Astrocyte of the hippocampus (primary cell): ENCODE measurements at places on chromosomes 11 and 22.

DNA sequence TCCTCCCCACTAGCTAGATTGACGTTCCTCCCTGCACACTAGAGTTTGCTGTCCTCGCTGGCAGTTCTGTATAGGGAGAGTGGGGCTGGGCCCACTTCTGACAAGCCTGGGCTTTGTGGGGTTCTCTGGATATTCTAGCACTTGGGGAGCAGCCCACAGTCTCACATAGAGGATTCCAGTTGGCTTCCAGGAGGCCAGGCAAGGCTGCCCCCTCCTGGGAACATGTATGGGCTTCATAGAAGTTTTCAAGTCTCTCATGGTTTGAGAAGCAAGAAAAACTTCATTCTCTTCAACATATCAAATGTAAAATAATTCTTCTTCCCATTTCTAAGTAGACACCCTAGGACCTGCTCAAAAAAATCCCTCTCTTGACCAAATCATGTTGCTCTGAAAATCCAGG is 87.5 kb downstream of the NAV2 start:
- DNase-seq = no peak

- no peak for DNase-seq
These were observed 56.9 kb upstream of the ARFGAP3 start for GRCh38 chr22:42913874-42914510.

DNA sequence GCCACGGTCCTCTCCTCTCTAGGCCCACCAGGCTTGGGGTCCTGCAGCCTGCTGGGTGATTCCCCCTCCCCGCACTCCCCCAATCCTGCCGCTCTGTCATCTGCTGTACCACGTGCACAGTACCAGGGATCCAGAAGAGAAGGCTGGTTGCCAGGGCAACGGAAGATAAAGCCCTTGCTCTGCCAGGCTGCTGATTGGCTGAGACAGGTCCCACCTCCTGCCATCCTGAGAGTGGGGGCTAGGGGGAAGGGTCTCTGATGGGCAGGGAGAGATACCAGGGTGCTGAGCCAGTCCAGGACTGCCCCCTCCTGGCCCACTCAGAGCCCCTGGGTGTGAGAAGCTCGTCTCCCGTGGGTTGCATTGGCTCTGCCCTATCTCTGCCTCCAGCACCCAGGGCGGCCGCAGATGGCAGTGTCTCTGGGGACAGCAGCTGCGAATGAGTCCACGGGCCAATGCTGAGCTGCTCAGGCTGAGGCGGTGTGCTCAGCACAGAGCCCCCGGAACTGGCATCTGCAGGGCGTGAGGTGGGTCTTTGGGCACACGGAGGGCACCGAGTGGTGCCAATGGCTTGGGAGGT is at the start of gene SMIM45:
Gene SMIM45 (plus strand): TSS at position 253 of the 577 bp plus-strand sequence.
- peak; percentile 44 for DNase-seq

DNA sequence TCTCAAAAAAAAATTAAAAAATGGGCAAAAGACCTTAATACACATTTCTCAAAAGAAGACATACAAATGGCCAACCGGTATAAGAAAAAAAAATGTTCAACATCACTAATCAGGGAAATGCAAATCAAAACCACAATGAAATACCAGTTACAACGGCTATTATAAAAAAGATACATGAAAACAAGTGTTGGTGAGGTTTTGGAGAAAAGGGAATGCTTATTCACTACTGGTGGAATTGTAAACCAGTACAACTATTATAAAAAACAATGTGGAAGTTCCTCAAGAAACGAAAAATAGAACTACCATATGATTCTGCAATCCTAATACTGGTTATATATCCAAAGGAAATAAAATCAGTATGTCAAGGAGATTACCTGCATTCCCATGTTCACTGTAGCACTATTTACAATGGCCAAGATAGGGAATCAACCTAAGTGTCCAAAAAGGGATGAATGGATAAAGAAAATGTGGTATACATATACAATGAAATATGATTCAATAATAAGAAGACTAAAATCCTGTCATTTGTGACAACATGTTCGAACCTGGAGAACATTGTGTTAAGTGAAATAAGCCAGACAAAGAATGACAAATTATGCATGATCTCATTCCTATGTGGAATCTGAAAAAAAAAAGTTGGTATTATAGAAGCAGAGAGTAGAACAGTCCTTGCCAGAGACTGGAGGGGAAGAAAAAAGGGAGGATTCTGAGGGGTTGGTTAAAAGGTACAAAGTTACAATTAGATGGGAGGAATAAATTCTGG is 256.9 kb upstream of the PITPNB start:
- DNase-seq = no peak

DNA sequence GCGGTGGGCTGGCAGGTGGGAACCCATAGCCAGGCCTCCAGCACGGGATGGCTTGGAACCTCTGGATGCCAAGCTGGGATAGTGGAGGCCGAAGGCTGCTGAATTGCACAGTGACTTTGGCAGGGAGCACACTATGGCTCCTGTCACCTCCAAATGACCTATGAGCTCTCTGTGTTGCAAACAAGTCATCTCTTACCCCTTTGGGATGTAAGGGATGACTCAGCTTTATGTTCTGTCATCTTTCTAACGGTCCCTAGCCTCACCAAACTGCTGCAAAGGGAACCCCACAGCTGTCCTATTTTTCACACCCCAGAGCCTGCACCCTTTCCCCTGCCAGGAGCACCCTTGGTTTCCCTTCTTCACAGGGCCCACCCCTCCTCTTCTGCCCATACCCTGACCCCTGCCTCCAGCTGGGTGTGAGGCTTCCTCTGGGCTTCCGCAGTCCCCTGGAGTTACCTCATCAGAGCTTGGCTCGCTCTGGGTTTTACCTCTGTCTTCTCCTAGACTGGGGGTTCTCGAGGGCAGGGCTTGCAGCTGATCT is 2.7 kb upstream of the SCUBE1 start:
- DNase-seq = no peak

GRCh38 chr11:86449993-86450629 is 75.4 kb downstream of the CCDC81 start:
- DNase-seq = no peak

- DNase-seq = no peak
These were observed 31.8 kb upstream of the RFPL3 start for GRCh38 chr22:32325811-32326237.

- no peak for DNase-seq
These were observed 30.4 kb downstream of the USH1C start for GRCh38 chr11:17513853-17514252.

GRCh38 chr11:61814958-61815789 is 1.6 kb downstream of the FADS1 start:
- DNase-seq = peak; percentile 97

- no peak for DNase-seq
These were observed 3.3 kb downstream of the NPAT start for GRCh38 chr11:108218912-108219783.

DNA sequence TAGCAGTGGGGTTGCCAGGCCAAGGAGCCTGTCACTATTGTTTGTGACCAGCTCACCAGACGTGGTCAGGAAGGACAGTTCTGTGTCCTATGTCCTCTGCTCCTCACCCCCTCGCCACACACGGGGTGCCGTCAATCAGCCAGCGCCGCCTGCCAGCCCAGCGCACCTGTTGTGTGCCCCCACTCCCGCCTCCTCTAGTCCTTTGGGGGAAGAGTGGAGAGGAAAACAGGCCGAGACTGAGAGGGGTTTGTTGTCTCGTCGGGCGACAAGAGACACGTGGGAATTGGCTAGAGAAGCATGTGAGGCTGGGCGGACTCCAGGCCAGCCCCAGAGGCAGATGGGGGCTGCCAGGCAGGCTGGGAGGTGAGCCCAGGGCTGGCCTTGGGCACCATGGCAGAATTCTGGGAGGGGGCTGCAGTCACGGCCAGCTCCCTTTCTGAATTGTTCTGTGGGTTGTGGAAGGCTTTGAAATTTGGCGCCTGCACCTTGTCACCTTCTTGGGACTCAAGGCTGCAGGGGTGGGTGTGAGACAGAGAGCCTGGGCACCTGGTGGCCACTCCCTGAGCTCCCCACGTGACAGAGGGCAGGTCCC is 3.1 kb upstream of the KCNQ1OT1 start:
- no peak for DNase-seq

DNA sequence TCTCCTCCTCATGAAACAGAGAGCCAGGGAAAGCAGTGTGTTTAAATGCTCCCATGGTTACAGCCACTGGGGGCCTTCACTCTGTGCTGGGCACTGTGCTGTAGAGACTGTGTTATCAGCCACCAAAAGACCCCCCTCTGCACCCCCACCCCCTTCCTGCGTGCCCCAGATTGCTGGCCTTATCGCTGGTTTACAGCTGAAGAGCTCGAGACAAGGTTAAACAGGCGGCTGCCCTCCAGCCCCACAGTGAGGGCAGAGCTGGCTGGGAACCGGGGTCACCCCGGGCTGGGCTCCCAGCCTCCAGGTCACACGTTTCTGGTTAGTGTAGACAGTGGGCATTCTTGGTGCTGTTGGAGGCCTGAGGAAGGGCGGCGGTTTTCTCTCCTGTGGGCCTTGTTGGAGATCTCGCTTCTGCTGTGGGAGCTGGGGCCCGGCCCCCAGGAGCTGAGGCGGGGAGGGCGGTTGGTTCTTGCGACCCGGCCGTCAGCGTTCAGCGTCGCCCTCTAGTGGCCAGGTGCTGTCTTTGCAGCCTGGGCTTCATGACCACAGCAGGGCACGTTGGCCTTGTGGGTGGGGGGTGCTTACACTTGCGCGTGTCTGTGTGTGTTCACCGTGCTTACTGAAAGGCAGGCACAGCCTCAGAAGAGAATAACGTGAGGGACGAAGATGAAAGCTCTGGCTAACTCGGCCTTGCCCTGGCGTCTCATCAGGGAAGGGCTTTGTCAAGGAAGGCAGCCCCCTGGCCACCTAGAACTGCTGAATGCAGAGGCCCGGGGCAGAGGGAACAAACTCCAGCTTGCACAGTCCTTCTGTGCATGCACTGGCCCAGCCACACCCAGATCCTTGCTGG is 40.8 kb downstream of the TBC1D22A start:
- peak; percentile 61 for DNase-seq

DNA sequence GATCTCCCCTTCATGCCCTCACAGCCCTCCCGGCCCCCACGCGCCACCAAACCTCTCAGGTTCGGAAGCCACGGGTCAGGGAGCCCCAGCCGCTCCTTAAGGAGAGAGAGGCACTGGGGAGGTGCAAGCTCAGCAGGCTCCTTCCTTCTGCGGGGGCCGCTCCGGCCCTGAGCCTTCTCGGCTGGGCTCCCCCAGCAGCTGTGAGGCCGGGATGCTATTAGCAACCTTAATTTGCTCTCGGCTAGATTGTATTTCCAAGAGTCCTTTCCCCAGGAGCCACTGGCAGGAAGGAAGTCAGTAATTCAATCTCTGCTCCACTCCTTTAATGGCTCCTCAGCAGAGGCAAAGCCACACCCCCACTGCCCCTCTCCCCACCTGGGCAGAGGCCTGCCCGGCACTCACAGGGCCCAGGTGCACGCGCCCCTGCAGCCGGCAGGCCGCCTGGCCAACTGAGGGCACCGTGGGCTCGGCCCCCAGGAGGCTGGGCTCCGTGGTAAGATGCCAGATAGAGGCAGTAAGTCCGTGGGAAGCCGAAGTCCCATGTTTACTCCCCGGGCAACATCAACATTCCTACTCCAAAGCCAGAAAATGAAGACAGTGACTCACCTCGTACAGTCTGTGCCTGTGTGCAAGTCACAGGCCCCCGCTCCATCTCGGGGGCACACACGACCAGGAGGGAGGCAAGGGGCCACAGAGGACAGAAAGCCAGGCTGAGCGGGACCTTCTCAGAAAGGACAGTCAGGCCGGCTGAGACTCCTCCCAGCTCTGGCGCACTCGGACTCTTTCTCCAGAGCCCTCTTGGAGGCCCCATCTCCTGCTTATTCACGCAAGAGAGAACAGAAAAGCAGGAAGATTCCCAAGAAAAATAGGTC is 5.2 kb downstream of the IGSF9B start:
- DNase-seq = peak; percentile 85

DNA sequence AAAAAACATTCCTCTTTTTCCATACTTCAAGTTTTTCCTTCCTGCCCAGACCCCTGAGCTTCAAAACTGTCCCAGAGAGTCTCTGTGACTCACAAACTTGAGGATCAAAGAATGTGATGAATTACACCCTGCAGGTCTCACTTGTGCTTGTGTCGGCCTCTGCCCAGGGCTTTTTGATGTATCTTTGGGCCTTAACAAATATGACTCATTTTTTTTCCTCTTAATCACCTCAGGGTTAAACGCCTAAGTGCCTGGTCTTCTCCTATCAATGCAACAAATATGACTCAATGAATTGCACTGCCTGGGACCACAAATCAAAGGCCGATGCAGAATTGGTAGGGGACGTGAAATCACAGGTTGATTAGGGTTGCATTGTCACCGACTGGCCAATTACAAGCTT is 267.7 kb downstream of the LARGE1 start:
- DNase-seq = peak; percentile 27
